CD4-positive, CD25-positive, alpha-beta regulatory T cell (primary cell): ENCODE measurements at places on chromosomes 16 and 17.

GRCh38 chr17:206941-207560 is 25.6 kb upstream of the DOC2B start:
- DNase-seq: no peak

GRCh38 chr17:48546924-48547807 is 2.3 kb upstream of the HOXB2 start:
- peak; percentile 34 for DNase-seq

- DNase-seq: no peak
Measured at GRCh38 chr17:47295874-47296255, 27.9 kb upstream of the EFCAB13 start.

GRCh38 chr16:3789375-3790099 is 72.2 kb upstream of the TRAP1 start:
- no peak for DNase-seq

DNA sequence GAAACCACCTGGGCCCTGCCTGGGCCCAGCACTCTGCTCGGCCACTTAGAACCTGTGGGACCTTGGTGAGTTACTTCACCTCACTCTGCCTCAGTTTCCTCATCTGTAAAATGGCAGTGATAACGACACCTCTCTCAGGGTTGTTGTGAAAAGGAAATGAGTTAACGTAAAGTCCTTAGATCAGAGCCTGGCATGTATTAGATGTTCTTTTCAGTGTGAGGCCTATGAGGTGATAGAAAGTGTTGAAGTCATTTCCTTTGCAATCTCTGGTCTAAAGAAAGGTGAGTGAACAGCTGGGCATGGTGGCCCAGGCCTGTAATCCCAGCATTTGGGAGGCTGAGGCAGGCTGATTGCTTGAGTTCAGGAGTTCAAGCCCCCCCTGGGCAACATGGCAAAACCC is 51.7 kb upstream of the LGALS9 start:
- no peak for DNase-seq

DNA sequence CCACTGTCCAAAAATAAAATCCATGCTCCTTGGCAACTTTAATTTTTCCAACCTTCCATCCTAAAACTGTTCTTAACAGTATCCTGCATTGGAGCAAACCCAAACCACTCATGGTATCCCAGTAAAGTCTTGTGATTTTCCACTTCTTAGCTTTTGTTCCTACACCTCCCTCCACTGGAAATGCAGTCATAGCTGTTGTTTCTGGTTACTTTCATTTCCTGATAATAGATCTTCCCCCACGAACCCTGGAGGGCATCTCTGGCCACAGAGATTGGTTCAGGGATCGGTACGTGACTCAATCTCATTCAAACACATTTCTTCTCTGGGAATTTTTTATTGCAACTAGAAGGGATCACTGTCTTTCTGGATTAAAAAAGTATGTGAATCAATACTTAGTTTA is 276.0 kb downstream of the GRIN2A start:
- no peak for DNase-seq

DNA sequence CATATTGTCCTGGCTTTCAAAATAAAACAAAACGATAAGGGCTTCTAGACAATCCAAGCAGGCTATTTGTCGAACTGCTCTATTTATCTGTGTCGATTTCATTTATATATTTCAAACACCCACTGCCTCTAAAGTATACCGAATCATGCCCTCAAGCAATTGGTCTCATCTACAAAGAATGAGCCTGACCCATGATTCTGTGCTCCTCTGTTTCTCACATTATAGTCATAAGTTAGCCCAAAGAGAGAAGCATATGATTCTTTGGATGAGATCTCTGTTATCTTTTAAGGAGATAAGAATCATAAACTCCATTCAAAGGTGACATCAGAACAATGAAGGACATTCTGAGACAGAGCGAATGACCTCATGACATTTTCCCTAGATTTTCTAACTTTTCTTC is 191.1 kb downstream of the MAP2K6 start:
- no peak for DNase-seq

DNA sequence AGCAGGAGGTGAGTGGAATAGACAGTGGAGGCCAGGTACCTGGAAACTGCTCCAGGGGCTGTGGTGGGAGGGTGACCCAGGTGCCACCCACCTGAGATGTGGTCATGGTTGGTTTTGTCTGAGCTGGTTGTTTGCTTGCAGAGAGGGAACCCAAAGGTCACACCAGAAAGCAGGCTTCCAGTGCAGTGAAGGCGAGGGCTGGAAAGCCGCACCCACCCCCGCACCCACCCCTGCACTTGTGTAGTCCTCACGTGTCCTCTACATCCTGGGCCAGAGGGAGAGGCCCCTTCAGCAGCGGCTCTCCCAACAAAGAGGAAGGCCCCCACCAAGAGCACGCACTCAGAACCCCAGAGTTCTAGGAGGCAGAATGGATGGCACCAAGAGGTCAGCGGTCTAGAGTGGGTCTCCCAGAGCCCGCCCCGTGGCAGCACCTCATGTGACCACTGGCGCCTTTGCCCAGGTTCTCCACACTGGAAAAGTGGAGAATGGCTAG is 92.6 kb upstream of the CBX4 start:
- DNase-seq: no peak

GRCh38 chr17:13569398-13570123 is 32.2 kb downstream of the HS3ST3A1 start:
- DNase-seq: no peak

- no peak for DNase-seq
Measured at GRCh38 chr17:6452471-6453266, 8.4 kb downstream of the PIMREG start.

GRCh38 chr16:4067262-4068001 is 48.8 kb downstream of the ADCY9 start:
- DNase-seq: no peak

DNA sequence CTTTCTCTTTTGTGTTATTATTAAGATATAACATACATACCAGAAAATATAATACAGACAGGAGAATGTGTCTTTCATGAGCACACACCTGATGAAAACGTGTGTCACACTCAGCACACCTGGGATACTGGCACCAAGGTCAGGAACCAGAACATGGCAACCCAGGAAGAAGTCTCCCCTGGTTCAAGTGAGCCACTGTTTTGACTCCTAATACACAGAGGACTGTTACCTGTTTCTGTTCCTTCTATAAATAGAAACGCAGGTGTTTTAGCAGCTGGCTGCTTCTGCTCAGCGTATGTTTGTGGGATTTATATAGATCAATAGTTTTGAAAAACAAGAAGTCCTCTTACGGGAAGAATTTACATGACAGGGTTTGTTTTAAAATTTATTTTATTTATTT is 3.5 kb downstream of the SEC14L1 start:
- DNase-seq: no peak

GRCh38 chr17:21146362-21147015 is 19.7 kb downstream of the DHRS7B start:
- no peak for DNase-seq

GRCh38 chr16:81210807-81211206 is 27.7 kb upstream of the BCO1 start:
- no peak for DNase-seq

- DNase-seq: no peak
Measured at GRCh38 chr17:81419319-81419885, 24.1 kb downstream of the BAHCC1 start.

GRCh38 chr16:27779641-27780164 is 229.8 kb downstream of the KATNIP start:
- no peak for DNase-seq

GRCh38 chr16:79191933-79192332 is 408.6 kb downstream of the MAF start:
- DNase-seq: no peak

DNA sequence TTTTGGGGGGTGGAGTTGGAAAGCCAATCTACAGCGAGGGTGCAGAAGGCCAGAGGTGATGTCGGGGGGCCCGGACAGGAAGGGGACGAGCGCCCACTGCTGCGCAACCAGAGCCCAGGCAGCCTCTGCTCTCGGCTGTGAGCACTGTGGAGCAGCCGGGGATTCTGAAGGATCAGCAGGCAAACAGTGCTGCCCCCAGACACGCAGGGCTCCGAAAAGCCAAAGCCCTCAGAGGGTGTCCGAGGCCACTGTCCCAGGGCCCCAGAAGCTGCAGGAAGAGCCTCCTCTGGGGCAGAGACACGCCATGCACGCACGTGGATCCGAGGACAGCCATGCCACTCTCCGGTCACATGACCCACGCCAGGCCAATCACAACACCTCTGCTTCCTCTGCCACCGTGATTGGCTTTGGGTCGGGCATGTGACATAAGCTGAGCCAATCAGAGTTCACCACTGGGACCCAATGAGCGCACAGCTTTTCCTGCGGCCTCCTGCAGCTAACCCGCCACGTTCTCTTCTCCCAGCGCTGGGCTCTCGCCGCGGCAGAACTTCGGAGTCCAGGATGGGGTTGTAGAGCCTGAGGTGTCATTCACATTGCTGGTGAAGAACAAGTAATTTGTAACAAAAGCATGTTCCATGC is 40.7 kb downstream of the ACTG1 start:
- DNase-seq: no peak

DNA sequence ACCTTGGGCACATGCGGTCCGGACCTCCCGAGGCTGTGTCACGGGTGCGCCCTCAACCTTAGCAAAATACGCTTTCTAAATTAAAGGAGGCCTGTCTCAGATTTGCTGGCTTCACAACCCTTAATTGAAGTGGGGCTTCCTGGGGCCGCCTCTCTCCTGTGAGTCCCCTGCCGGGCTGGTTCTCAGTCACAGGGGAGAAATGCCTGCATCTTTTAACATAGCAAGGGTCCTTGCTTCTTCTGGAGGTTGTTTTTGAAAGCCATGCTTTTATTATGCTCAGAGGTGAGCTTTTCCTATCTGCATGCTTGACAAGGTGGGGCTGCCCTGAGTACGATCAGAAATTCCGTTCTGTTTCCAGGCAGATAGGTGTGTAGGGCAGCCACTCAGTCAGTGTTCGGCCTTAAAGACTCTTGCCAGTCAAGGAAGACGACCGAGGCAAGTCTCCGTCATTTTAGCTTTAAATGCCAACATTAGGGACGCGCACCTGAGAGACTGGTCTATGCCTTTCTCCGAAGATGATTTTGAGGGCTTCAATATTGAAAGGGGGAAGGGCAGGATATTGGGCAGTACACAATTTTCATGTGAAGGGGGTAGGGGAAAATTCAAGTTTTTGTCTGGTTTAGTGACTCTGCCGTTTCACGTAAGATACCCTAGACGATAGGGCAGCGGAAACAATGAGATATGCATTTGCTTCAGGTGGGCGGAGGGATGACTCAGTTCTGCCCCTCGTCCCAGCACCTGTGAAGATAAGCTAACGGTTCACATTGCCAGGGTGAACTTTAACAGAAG is 5.5 kb upstream of the SLC7A5 start:
- peak; percentile 31 for DNase-seq

DNA sequence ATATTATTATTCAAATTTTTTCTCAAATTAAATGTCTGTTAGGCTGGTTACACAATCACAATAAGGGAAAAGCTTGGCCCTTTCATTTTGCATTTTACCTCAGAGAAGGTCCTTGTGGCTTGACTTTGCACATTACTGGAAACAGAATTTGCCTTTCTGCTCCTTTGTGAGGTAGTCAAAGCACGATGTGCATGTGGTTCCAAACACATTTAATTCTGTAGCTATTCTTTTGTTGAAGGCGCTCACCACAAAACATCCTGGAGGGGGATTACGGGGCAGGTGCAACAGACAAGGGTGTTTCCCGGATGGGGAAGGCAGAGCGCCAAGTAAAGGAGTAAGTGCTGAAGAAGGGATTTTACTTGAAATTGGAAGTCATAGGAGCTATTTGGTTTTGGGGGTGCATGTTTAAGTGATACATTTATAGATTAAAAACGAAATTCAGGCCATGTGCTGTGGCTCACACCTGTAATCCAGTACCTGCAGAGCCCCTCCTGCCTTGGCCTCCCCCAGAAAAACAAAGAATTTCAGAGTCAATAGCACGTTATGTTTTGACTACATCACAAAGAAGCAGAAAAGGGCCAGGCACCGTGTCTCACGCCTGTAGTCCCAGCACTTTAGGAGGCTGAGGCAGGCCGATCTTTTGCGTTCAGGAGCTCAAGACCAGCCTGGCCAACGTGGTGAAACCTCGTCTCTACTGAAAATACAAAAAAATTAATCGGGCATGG is 31.2 kb upstream of the TENT4B start:
- peak; percentile 14 for DNase-seq

- DNase-seq: no peak
Measured at GRCh38 chr16:75114946-75115825, 1.4 kb downstream of the LDHD start.

DNA sequence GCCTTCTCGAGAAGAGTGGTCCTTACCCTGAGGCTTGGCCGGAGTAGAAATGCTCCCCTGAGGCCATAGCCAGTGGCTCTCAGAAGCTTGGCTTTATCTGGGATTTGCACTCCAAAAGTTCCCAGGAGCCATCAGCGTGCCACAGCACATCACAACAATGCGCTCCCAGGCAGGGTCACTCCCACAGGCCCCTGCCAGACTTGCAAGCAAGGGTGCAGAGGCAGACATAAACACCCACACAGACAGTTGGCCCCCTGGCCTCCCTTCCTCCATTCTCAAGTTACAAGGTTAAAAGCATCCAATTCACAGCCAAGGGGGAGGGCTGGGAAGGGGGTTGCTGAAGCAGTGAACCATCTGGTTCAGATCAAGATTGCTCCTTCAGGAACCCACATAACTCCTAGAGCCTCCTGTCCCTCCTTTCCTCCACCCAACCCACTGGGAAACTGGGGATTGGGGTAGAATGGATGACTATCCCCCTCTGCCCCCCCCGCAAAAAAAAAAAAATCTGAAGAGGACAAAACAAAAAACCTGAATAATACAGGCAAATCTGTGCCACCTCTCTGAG is 1.8 kb downstream of the ST3GAL2 start:
- no peak for DNase-seq

GRCh38 chr17:75685499-75685898 is 18.4 kb downstream of the SAP30BP start:
- no peak for DNase-seq

- DNase-seq: no peak
Measured at GRCh38 chr16:82995924-82996441, 369.2 kb downstream of the CDH13 start.

- DNase-seq: no peak
Measured at GRCh38 chr17:50141026-50141744, 9.3 kb downstream of the PPP1R9B start.

DNA sequence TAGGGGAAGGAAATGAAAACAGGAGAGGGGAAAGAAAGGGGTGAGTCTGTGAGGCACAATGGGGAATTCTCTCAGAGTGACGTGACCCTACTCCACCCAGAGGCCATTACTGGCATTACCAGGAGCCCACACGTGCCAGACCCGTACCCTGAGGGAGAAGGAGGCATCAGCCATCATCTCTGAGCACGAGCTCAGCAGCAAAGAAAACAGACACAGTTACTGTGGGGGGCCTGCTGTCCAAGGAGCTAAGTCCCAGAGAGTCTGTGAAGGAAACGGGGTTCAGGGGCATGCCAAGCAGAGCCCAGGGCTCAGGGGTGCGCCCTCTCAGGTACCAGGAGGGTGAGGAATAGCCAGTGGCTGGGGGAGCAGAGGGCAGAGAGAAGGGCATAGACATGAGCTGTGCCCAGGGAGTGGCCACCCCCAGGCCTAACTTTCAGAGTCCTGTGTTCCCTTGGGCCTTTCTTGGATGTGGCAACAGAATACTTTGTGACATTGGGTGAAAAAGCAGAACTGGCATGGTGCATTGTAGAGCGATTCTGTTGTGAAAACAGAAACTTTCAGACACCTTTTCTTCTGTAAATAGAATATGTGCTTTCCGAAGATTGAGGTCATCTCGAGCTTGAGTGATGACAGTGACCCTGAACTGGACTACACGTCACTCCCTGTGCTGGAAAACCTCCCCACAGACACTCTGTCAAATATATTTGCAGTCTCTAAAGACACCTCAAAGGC is 11.3 kb downstream of the TAF1C start:
- DNase-seq: peak; percentile 53

GRCh38 chr16:85897382-85897781 is 1.6 kb upstream of the IRF8 start:
- no peak for DNase-seq
